GDM1 (cell line): ENCODE measurements at places on chromosomes 6 and 20.
A peak's percentile ranks its signal among the peaks of the same experiment; 100 is the strongest.

DNA sequence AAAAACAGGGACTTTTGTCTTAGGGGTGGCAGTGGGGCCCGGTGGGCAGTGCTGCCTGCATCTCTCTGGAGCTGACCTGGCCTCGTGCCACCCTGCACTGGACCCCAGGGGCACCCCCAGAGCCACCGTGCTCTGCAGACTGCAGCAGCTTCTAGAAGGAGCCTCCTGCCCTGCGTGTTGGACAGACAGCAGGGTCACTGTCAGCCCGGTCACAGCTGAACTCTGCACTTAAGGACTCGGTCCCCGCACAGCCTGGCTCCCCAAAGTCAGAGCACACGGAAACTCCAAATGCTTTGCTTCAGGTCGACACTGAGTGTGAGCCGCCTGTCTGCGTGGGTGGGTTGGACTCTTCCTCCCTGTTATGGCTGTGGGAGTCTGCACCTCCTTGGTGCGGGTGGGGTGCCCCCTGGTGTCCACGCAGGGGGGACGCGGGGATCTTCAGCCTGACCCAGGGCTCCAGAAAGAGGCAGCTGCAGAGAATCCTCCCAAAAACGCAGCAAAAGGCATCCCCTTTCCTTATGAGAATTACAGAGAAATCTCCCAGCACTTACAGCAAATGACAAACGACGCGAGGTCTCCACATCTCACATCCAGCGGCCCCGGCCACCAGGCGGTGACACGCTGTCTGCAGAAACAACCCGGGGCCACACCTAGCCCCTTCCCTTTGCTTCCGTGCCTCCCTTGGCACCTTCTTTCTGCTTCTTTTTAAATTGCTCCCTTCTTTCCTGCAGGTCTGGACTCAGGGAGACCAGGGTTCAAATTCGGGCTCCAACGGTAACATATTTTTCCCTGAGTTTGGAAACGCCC lies 36.3 kb upstream of the DACT2 start:
- DNase-seq: no peak

GRCh38 chr6:36679043-36679833 lies 724 bp downstream of the CDKN1A start:
- DNase-seq: no peak

- DNase-seq: no peak
These were observed 41.9 kb downstream of the TRAM2 start for GRCh38 chr6:52534966-52535390.

DNA sequence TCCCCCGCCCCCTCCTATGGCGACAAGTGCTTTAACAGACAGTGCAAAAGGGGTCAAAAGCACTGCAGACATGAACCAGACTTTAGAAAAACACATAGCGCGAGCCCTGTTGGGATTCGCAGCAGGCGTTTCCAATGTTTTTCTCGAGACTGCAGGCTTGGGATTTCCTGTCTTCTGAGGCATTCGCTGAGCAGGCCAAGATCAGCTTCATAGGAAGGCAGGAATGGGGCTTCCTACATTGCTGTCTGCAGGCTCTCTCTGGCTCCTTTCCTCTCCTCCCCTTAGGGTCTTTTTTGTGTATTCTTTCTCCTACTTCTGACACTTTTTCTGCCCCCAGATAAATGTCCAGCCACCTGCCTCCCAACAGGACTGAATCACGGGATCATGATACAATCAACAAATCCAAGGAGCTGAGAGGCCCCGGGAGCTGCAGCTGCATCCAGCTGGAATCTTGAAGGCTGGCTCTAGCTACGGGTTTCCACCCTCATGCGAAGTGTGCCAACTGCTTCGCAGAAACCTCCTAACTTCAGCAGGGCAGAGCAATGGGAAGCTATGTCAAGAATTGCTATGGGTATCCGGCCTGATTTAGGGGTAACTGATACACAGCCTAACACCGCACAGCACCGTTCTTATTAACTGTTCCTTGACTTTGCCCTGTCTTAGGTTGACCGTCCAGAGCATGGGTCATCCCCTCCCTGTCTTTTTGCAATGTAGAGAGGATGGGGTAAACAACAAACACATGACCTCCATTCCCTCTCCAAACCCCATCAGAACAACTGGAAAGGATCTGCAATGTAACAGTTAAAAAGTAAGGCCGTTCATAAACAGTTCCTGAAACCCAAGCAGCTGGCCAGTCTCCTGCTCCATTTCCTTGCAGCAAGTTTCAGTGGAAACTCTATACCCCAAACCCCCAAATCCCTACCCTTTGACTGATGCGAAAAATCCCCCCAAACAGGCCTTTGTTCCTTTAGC lies 31.5 kb downstream of the SNX5 start:
- DNase-seq: no peak

DNA sequence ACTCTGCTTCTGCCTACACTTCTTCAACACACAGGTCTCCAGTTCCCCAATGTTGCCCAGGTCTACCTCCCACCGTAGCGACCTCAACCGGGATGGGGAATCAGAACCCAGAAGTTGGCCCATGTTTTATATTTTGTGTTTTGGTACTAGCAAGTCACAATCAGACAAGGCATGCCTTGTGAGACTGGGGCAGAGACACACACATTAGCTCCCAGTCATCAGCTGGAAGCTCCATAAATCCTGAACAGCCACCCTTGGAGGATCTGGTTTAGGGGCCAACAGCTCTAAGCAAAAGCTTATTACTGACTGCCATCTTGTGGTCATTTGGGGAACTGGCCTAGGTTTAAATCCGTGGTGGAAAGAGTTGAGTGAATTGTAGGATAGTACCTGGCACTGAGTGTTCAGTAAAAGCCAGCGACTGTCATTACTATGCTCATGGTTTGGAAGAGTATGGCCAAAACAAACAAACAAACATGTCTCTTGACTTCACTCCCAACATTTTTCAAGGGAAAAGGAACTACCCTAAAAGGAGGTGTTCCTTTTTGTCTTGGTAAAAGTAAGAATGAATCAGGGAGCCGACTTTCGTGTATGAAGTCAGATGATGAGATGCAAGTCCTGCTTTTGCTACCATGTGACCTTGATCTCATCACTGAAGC lies 40.5 kb downstream of the PIM1 start:
- DNase-seq: peak; percentile 58

DNA sequence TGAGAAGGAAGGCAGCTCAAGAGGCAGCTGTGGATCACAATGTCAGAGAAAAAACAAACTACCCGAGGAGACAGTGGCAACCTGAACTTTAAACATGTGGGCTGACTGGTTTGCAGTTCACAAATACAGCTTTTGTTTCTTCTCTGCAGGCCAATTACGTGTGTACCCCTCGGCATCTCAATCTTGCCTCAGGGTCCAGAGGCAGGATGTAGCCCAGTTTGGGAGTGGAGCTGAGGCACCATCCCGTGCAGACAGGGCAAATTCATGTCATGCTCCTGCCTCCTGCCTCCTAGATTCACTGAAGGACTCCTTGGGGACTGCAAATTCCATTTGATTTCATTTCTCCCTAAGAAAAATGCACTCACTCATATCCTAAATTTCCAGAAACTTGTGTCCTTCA lies 94.2 kb upstream of the KCNK16 start:
- DNase-seq: no peak

DNA sequence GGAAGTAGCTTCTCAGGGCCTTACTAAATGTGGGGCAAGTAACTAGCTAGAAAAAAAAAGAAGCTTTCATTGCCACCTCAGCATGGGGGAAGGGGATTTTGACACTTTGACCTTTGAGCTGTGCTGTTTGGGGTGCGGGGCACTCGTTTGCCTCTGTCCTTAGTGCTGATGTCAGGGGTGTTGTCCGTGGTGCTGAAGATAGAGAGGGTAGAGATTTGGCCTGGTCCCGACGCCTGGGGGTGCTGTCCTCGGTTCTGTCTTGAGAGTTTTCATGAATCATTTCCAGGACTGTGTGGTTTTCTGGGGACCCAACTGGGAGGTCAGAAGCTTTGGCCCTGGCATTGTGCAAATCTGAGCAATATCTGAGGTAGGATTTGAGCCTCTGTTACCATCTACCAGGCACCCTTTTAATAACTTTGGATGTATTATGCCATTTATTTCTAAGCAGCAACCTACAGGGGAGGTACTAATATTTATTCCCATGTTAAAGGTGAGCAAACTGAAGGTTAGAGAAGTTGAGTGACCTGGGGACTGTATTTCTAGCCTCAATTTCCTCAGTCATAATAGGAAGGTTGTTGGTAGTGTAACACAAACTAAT lies 78.0 kb downstream of the DLGAP4 start:
- DNase-seq: peak; percentile 24

DNA sequence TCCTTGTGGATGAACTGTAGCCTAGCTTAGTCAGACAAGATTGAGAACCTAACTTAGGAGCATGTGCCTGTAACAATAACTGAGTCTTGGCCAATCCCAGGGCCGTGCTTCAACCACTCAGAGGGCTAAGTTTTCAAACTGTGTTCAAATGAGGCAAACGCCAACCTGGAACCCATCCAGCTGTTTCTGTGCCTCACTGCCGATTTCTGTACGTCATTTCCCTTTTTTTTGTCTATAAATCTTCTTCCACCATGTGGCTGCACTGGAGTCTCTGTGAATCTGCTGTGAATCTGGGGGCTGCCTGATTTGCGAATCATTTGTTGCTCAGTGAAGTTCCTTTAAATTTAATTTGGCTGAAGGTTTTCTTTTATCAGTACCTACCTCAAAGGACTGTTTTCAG lies 115.0 kb upstream of the CHD6 start:
- no peak for DNase-seq

GRCh38 chr6:39402239-39402751 lies 79.8 kb upstream of the KCNK16 start:
- DNase-seq: no peak

GRCh38 chr20:5328268-5328667 lies 11.5 kb upstream of the PROKR2 start:
- no peak for DNase-seq

GRCh38 chr6:37910998-37911397 lies 91.5 kb downstream of the ZFAND3 start:
- DNase-seq: no peak
